ENCODE measurements at places on chromosomes 6 and 20.

DNA sequence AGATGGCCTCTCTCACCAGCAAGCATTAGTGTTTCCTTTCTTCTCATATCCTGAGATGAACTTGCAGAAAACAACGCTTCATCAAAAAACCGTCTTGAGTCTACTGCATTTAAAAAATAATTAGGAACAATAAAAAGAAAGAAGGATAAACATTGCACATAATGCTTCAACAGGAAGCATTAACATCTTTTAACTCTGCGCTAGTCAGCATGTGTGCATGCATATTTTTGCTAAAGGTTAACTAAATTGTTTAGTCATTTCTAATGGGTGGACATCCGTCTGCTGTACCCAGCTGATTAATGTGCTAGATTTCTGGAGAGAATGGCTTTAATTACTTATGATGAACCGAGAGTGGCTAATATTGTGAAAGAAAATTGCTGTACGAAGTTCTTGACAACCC lies 349.3 kb downstream of the SOX4 start:
- DNase-seq, result no peak

DNA sequence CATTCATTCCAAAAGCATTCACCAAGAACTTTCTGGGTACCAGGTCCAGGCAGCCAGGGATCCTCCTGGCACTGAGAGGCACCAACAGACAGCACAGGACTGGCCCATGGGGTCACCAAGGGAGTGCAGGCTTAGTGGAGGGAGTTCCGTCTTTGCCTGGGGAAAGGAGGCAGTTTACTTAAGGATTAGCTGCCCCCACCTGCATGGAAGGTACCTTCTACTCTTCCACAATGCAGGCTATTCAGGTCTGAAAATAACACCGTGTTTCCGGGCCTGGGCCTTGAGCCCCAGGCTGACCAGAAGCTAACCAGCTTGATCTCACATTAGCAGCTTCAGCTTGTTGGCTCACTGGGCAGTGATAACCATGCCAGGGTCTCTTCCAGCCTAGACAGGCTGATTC lies 199.4 kb downstream of the FOXA2 start:
- DNase-seq, result no peak

DNA sequence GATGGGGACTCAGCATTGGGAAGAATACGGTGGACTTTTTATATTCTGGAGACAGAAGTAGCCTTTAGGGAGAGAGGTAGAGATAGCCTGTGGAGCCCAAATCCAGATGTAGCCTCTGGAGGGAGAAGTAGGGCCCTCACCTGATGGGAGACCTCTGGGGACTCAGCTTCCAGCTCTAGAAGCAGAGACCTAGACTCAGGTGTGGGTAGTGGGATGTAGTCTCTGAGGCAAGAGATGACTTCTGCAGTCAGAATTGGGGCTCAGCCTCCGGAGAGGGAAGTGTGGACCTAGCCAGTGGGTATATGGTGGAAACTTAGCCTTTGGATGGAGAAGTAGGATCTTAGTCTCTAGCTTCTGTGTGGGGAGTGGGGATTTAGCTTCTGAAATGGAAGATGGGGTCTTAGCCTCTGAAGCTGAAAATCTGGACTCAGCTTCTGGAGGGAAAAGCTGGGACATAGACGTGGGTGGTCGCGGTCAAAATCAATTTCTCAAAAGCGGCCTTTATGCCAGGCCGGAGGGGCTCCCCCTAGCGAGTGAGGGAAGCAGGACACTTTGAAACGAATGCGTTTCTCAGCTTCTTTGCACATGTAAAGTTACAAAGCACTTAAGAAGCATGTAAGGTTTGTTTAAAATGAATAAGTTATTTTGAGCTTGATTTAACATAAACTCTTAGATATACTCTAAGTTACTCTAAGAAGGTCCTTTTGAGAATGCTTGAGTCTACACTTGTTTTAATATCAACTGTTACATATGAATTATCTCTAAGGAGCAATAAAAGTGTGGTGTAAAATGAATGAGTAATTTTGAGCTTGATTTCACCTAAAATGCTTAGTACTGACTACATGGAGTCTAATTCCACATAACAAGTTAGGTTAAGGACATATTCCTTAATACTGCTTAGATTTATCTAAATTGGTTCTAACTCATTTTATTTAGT lies 12.9 kb upstream of the ZNF343 start:
- peak; percentile 23 for DNase-seq

GRCh38 chr6:133314947-133315346 lies 73.8 kb downstream of the EYA4 start:
- no peak for DNase-seq

DNA sequence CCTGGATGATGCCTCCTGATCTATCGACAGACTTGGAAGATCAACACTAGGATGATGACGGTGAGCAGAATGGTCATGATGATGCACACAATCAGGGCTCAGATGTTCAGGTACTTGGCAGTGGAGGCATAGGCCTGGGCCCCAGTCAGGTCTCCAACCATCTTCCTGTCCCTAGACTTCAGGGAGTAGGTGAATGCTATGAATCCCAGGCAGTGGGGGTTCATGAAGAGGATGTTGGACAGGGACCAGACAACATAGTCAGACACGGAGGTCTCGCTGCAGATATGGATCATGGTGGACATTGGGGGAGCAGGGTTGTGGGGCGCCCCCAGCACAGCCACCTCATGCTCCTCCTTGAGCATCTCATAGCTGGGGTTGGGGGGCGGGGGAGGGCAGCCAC lies 27.5 kb downstream of the HLA-F start:
- no peak for DNase-seq

- no peak for DNase-seq
Observed at GRCh38 chr20:32943490-32944052, 60.7 kb downstream of the SUN5 start.

GRCh38 chr6:135137826-135138225 lies 43.3 kb upstream of the MYB start:
- no peak for DNase-seq

GRCh38 chr6:88611721-88612120 lies 351.7 kb downstream of the RNGTT start:
- DNase-seq, result no peak

GRCh38 chr6:169239181-169239580 lies 14.5 kb downstream of the THBS2 start:
- no peak for DNase-seq

DNA sequence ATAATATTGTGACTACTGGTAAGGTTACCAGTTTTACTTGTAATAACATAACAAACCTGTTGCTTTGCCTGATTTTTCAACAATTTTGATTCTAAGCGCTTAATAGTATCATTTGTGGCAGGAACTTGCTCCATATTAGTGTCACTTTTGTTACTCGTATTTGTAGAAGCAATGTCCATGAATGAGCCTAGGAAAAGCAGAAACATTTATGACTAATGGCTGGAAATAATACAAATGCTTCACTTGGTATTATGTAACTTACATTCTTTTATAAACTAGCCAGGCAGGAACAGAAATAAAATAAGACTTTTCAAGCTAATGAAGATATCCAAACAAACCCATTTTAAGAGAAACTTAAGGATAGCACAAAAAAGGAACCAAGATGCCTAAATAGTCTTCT lies 38.9 kb downstream of the MAP3K7 start:
- no peak for DNase-seq

DNA sequence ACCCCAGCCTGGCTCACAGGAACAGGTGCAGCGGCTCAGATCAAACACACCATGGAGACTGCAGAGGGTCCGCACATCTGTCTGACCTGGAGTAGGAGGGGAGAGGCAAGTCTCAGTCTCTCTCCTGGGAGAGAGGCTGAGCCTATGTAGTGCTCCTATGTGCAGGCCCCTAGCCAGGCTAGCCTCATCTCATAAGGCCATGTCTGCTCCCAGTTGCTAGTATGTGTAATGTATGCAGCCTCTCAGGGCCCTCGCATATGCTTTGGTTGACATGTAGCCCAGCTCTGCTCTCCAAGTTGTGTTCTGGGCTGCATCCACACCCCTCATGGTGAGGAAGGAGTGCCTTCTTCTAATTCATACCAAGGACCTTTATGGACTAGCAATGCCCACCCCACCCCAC lies 11.8 kb downstream of the TNXB start:
- no peak for DNase-seq

GRCh38 chr6:150177259-150177951 lies 34.6 kb downstream of the PPP1R14C start:
- no peak for DNase-seq

DNA sequence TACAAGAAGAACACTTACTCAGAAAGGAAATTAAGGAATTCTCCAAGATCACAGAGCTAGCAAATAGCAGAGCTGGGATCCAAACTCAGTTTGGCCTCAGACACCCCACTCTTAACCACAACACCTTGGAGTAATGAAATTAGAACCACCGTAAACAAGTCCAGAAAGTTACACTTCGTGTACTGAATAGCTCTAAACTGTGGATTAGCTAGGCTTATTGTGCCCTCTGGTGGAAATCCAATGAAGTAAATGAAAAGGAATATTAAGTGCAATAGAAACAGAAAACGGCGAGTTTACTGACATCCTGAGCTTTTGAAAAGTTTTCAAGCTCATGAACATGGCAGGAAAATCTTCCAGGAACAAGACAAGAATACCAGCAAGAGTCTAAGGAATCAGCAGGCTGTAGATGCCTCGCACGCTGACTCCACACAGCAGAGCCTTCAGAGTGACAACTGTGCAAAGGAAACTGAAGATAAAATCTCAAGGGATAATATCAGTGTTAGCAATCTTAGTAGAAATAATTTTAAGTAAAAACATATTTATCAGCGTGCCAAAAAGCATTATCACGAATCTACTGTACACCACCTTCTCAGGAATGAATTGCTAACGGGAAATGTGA lies 34.6 kb downstream of the FBXO5 start:
- DNase-seq, result no peak

GRCh38 chr20:56626367-56627121 lies 2.6 kb upstream of the TFAP2C start:
- no peak for DNase-seq

DNA sequence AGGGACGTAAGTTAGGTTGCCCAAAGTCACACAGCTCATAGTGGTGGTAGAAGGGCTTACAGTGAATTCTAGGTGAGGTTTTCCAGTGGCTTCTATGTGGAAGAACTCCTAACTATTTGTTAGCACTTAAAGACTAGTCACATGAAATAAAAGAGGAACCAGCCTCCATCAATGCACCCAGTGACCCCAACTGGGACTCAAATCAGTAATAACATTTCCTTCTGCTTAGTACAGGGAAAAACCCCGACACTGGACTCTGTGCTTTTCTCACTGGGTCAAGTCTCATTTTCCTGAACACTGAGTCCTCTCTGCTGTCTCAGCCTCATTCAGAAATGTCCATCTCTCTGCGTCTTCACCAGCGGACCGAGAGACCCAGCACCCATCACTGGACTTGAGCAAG lies 89.2 kb downstream of the SLC22A23 start:
- no peak for DNase-seq

- no peak for DNase-seq
Observed at GRCh38 chr6:15796130-15796771, 133.4 kb upstream of the DTNBP1 start.

- DNase-seq, result no peak
Observed at GRCh38 chr6:40948570-40948969, 90.5 kb downstream of the UNC5CL start.

GRCh38 chr6:3258720-3259490 lies at the start of gene PSMG4:
TSS of gene PSMG4 (plus strand) at chr6:3258947. CDS start at chr6:3259023, 76 bp downstream.
- DNase-seq, result peak; percentile 88

DNA sequence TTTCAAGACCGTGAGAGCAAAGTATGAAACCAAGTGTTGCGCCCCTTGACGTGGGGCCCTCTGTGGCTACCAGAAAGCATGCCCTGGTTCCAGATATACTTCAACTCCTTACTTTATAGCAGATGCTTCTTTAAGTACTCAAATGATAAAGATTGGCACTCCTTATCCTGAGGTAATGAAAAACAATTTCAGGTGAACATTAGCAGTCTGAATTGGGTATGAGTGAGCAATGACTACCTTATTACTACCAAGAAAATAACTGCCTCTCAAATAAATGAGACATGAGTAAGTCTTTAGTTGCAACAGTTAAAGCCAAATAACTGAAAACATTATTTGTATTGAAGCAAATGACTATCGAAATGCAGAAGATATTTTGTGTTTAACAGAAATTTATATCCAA lies 408.7 kb downstream of the MMUT start:
- no peak for DNase-seq

GRCh38 chr20:14801591-14802325 lies 464.3 kb upstream of the FLRT3 start:
- no peak for DNase-seq

- DNase-seq, result no peak
Observed at GRCh38 chr20:63095718-63096654, 89.2 kb upstream of the BHLHE23 start.

DNA sequence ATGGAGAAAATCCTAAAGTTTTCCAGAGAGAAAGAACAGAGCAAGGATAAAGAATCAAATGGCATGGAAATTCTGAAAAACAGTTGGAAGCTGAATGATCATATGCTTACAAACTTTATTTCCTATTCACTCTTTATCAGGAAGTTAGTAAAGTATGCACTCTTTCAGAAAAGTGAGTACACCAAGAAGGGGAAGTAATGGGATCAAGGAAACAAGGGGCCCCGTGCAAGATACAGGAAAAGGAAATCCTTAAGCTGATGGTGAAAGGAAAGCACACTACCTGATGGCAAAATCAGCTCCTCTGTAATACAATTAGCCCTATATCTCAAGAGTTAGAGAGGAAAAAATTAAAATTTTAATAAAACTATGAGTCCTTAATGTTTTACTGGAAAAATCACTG lies 14.0 kb downstream of the CALHM6 start:
- DNase-seq, result no peak

DNA sequence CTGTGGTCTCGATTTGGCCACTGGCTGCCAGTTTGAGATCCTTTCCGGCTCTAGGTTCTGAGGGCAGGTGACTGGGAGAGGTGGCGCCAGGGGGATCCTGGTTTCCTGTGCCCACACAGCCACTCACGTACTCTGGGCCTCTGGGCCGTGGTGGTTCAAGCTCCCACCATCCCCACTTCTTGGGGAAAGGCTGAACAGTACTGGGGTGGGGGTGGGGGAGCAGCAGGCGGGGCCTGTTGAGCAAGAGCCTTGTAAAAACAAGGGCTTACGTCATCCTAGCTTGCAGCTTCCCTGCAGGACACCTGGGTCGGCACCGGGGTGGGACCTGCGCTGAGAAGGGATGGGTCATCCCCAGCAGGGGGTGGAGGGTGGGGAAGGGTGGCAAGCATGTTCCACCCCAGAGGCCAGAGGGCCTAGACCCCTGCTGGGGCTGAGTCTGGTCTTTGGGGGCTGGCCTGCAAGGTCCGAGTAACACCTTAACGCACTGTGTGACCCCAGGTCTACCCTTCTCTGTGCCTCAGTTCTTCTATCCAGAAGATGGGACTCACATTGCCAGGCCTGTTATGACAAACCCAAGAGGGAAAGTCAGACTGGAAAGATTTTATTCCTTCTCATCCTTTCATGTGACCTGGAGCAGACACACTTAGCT lies 3.1 kb upstream of the CEBPB start:
- DNase-seq, result no peak

- no peak for DNase-seq
Observed at GRCh38 chr6:89348372-89348771, 4.2 kb downstream of the UBE2J1 start.

DNA sequence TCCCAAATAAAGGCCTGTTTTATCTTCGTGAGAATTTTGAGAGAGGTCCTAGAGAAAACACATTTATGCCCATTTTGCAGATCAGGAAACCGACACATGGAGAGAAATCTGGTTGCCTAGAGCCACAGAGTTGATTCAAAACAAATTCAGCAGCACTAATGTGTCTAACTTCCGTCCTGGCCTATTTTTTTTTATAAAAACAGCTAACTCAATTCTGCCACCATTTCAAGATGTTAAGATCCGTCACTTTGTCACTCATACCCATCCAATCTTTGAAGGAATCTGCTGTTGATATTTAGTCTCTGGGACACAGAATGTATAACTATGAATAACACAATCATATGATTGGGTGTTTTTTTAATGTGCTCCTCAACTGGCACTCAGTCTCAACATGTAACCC lies 611.1 kb upstream of the ARID1B start:
- no peak for DNase-seq

Data from activated T-helper 1 cell treated with Interleukin-2 at 50 U/mL for 16 hours (primary cell).